ENCODE measurements at places on chromosomes 7 and 10. TPM values are rescaled to one million over a fixed set of nuclear protein-coding genes. Genes with fewer than 3 reads are reported as not detected.
A peak's percentile ranks its signal among the peaks of the same experiment; 100 is the strongest.

DNA sequence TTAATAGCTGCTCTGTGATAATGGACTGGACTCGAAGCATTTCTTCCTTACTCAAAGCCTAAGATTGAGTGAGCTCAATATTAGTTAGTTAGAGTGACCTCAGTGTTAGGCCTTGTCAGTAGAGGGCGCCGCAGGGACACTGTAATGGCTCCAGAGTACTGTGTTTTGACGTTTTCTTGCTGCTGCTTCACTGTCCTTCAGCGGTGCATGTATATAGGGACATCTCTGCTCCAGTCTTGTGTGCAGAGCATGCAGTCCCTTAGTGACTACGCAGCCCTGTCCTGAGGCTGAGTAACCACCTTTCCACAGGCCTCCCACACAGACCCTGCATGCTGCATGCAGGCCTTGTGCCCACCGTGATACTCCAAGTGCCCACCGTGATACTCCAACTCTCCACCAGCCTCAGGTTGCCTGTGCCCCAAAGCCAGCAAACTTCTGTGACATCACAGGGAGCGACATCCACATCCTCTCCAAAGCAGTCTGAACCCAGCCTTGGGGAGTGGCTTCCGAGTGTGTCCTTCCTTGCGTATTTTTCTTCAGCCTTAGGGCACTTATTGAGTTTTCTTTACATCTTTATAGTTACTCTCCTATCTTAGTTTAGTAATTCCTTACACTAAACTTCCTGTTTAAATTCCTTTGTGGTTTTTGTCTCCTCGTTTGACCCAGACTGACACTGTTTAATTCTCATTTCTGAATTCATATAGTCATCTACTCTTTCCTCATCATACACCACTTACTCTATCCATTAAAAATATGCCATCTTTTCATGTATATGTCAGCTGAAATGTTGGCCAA, 118.2 kb downstream of the JAZF1 start:
- no peaks in the 10 kb centered on the region for H3K27me3 ChIP-seq
- H3K27ac ChIP-seq = peak overlapping the region; percentile 5
- H3K4me1 ChIP-seq = peaks cover 26% of the 10 kb centered on the region
- H3K36me3 ChIP-seq = no peaks in the 10 kb centered on the region
- peak; percentile 81 for DNase-seq

GRCh38 chr7:111982804-111983203, 223.4 kb downstream of the DOCK4 start:
- H3K27me3 ChIP-seq = no peaks in the 10 kb centered on the region
- DNase-seq = no peak
- no peak overlapping the region for H3K4me3 ChIP-seq
- H3K36me3 ChIP-seq = no peaks in the 10 kb centered on the region

DNA sequence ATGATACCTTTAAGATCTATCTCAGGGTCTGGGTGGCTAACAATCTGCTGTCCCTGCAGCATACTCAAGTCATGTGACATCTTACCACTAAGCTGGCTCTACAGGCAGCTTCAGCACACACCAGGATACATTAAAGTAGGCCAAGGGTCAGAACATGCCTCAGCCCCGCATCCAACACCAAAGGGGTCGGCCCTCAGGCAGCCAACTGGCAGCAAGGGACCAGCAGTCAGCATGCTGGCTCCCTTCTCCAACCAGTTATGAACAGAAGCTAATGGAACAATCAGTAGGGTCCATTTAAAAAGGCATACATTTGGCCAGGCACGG, 37.1 kb downstream of the FAM53B start:
- H3K4me3 ChIP-seq = no peak overlapping the region
- H3K4me1 ChIP-seq = peaks cover 81% of the 10 kb centered on the region
- no peaks in the 10 kb centered on the region for H3K27me3 ChIP-seq
- H3K36me3 ChIP-seq = peaks cover 2% of the 10 kb centered on the region

DNA sequence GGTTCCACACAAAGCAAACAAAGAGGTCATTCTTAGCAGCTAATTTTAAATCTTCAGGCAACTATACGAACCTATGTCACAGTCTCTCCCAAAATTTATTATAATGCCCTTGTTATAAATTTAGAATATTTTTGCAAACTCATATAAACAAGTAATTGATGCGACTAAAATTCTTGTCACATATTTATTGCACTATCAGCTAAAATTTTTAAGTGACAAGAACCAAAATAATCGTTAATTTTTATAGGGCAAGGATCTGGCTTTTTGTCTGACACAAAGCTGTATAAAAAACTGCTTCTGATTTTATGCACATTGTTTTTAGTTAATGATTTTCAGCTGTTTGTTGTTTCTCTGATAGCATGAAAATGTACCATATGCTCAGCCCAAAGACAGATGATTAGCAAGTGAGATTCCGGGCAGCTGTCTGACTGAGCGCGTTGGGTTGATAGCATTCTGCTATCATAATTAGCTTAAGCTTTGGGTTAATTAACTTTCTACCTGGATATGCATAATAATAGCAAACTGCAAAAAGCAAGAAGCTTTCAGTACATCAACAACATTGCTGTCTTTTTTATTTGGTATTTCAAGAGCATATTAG, 136.0 kb downstream of the MGMT start:
- H3K27ac ChIP-seq = no peak overlapping the region
- no peaks in the 10 kb centered on the region for H3K27me3 ChIP-seq
- H3K4me1 ChIP-seq = peaks cover 10% of the 10 kb centered on the region
- no peak overlapping the region for H3K4me3 ChIP-seq
- DNase-seq = no peak
- H3K36me3 ChIP-seq = no peaks in the 10 kb centered on the region

GRCh38 chr7:69078997-69079769, 519.1 kb upstream of the AUTS2 start:
- no peak overlapping the region for H3K4me3 ChIP-seq
- no peak for DNase-seq
- H3K27me3 ChIP-seq = no peaks in the 10 kb centered on the region
- no peaks in the 10 kb centered on the region for H3K4me1 ChIP-seq
- no peaks in the 10 kb centered on the region for H3K36me3 ChIP-seq
- no peak overlapping the region for H3K27ac ChIP-seq

DNA sequence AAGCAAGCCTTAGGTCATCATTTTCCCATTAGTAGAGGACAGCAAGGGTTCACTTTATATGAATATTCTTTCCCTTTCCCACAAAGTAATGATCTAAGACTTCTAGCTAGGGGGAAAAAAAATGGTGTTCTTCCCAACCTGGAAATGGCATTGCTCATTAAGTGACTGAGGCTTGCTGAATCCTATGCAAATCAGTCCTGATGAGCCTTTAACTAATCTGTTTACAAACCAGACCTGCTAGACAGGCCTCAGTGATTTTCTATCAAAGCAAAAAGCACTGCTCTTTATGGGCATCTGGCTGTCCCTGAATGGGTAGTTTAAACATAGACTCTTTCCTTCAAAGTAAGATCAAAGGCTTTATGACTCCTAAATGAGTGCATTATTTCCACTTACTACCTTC, 146.3 kb downstream of the HIBADH start:
- no peaks in the 10 kb centered on the region for H3K27me3 ChIP-seq
- no peak overlapping the region for H3K4me3 ChIP-seq
- H3K36me3 ChIP-seq = no peaks in the 10 kb centered on the region
- no peak overlapping the region for H3K27ac ChIP-seq

DNA sequence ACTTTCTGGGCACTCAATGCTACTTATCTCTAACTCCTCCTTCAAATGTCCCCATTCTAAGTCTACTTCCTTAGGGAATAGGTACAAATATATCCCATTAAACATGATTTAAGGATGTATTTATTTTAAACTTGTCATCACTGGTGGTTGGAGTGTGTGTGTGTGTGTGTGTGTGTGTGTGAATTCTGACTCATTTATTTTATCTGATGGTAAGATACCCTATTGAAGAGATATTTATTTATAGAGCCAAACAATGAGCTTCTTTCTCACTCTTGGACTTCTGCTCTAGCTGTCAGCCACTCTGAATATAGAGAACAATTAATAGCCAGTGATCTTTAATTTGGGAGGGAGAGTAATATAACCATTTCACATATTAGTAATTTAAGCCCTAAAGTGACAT, 17.8 kb upstream of the MAGI2 start:
- no peaks in the 10 kb centered on the region for H3K4me1 ChIP-seq
- DNase-seq = no peak
- no peak overlapping the region for H3K27ac ChIP-seq
- H3K36me3 ChIP-seq = no peaks in the 10 kb centered on the region
- H3K27me3 ChIP-seq = no peaks in the 10 kb centered on the region
- no peak overlapping the region for H3K4me3 ChIP-seq

GRCh38 chr7:80429181-80429580, 82.7 kb downstream of the GNAT3 start:
- H3K36me3 ChIP-seq = peaks cover 7% of the 10 kb centered on the region
- no peaks in the 10 kb centered on the region for H3K4me1 ChIP-seq
- no peak overlapping the region for H3K4me3 ChIP-seq
- H3K27me3 ChIP-seq = no peaks in the 10 kb centered on the region

GRCh38 chr7:139873593-139874301, 44.7 kb downstream of the TBXAS1 start:
- peak; percentile 79 for DNase-seq
- no peaks in the 10 kb centered on the region for H3K27me3 ChIP-seq
- peak overlapping the region; percentile 99 for H3K27ac ChIP-seq
- peaks cover 27% of the 10 kb centered on the region for H3K36me3 ChIP-seq

DNA sequence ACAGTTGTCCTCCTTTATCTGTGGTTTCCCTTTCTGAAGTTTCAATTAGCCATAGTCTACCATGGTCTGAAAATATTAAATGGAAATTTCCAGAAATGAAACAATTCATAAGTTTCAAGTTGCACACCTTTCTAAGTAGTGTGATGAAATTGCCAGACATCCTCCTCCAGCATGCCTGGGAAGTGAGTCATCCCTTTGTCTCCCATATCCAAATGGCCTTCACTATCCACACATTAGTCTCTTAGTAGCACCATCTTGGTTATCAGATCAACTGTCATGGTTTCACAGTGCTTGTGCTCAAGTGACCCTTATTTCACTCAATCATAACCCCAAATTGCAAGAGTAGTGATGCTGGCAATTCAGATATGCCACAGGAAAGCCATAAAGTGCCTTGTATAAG, 83.4 kb upstream of the PPP1R9A start:
- peaks cover 1% of the 10 kb centered on the region for H3K36me3 ChIP-seq
- H3K4me1 ChIP-seq = no peaks in the 10 kb centered on the region
- H3K27ac ChIP-seq = no peak overlapping the region
- no peak for DNase-seq
- H3K27me3 ChIP-seq = no peaks in the 10 kb centered on the region

- H3K27ac ChIP-seq = no peak overlapping the region
- no peaks in the 10 kb centered on the region for H3K4me1 ChIP-seq
- H3K27me3 ChIP-seq = peaks cover 5% of the 10 kb centered on the region
- no peak overlapping the region for H3K4me3 ChIP-seq
- no peaks in the 10 kb centered on the region for H3K36me3 ChIP-seq
These were observed 138.2 kb downstream of the RPS24 start for GRCh38 chr10:78171633-78172400.

GRCh38 chr7:128383776-128384175, 22.3 kb upstream of the PRRT4 start:
- no peak overlapping the region for H3K4me3 ChIP-seq
- peaks cover 5% of the 10 kb centered on the region for H3K4me1 ChIP-seq
- DNase-seq = no peak
- H3K36me3 ChIP-seq = no peaks in the 10 kb centered on the region
- H3K27ac ChIP-seq = no peak overlapping the region
- no peaks in the 10 kb centered on the region for H3K27me3 ChIP-seq

- no peaks in the 10 kb centered on the region for H3K27me3 ChIP-seq
- peaks cover 17% of the 10 kb centered on the region for H3K36me3 ChIP-seq
- H3K27ac ChIP-seq = no peak overlapping the region
- no peak overlapping the region for H3K4me3 ChIP-seq
These were observed 11.8 kb downstream of the UROS start for GRCh38 chr10:125811251-125811650.

DNA sequence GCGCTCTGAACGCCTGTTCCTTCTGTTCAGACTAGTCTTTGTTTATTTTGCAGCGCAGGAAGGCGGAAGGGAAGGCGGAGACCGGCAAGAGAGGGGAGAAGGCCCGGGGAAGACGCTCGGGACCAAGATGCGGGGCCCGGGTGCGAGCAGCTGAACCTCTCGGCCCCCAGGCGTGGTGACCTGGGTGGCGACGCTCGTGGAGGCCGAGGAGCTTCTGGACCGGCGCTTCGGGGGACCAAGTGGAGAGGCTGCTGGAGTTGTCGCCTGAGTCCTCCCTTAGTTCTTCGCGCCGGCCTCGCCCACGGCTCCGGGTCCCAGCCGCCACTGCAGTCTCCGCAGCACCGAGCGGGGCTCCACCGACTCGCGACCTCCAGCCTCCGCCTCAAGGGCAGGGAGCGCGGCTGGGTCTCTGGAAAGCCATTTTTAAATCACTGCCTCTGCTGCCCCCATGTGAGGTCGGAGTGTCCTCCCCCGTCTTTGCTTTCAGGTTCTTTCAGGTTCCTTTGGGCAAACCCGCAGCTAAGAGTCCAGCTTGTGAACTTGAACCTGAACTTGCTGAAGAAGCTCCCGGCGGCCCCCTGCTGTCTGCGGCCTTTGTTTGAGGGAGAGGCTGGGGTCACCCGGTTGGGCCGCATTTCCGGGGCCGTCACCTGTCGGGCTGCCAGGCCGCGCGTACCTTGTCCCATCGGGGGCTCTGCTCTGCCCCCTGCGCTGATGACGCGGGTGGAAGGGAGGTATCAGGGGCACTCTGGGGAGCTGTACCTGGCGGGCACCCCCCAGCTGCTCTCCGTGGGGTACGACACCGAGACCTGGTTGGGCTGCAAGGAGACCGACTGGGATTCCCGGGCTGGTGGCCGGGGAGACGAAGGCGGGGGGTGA, 136.0 kb downstream of the KIF20B start:
- H3K4me1 ChIP-seq = peaks cover 9% of the 10 kb centered on the region
- no peaks in the 10 kb centered on the region for H3K36me3 ChIP-seq
- no peak for DNase-seq
- H3K4me3 ChIP-seq = peak overlapping the region; percentile 80
- no peak overlapping the region for H3K27ac ChIP-seq

GRCh38 chr7:103594186-103594585, 148.2 kb upstream of the SLC26A5 start:
- H3K36me3 ChIP-seq = no peaks in the 10 kb centered on the region
- DNase-seq = no peak
- no peak overlapping the region for H3K4me3 ChIP-seq
- no peak overlapping the region for H3K27ac ChIP-seq

Gene PNLIP
- not detected for total RNA-seq

Gene AFAP1L2
- total RNA-seq = 8.8 TPM

Gene CCL24
- 0.90 TPM for total RNA-seq

Gene LRRN3
- total RNA-seq = 4.6 TPM

Gene HGF
- total RNA-seq = 0.53 TPM

Gene IGF2BP3
- total RNA-seq = 0.95 TPM

Gene CYP26A1
- not detected for total RNA-seq

Gene ZNF398
- 17.9 TPM for total RNA-seq

Gene THSD7A
- 0.75 TPM for total RNA-seq
